ENCODE measurements at places on chromosomes 4 and X.
A peak's percentile ranks its signal among the peaks of the same experiment; 100 is the strongest.

- no peak for DNase-seq
These were observed 229.1 kb downstream of the VEGFC start for GRCh38 chr4:176563591-176563990.

- DNase-seq: no peak
These were observed 4.8 kb downstream of the AREG start for GRCh38 chr4:74449571-74450297.

DNA sequence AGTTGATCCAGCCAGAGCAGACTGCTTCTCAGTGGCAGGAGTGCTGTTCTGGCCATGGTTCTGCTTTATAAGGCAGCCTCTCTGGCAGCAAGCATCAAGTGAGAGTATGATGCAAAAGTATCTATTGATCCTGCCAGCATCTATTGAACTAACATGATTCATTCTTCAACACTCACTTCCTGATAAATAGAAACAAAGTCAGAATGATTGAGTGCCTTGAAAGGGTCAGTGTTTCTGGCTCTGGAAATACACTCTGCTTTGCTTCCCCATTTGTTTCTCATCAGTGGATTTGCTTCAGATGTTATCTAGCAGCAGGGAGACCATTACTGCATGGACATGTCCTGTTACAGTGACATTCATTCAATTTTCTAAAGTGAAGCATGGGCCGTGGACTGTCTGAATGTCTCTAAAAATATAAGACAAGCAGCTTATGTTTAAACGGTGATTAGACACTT, 66.2 kb upstream of the FRAS1 start:
- no peak for DNase-seq

GRCh38 chr4:144501231-144501780, 144.7 kb upstream of the HHIP start:
- DNase-seq: no peak

- DNase-seq: peak; percentile 39
These were observed at the start of gene MSL3 for GRCh38 chrX:11757719-11758399. Gene MSL3, plus strand, starts transcription at chrX:11758237. Its CDS starts 27 bp downstream, at chrX:11758264.

DNA sequence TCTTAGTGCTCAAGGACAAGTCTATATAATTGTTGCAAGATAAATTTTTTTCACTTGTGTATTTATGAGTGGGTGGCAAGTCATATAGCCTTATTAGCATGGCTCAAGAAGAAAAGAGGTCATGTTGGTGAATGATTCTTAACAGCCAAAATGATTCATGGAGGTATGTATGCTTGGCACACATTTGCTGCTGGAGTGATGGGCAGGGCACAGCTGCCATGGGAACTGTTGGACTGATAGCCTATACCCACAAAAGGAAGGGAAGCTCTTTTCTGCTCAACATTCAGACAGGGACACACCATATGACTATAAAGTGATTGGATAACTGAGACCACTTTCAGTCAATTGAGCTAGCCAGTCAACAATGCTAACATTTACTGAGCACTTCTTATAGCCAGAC, 46.8 kb upstream of the PITX2 start:
- no peak for DNase-seq

DNA sequence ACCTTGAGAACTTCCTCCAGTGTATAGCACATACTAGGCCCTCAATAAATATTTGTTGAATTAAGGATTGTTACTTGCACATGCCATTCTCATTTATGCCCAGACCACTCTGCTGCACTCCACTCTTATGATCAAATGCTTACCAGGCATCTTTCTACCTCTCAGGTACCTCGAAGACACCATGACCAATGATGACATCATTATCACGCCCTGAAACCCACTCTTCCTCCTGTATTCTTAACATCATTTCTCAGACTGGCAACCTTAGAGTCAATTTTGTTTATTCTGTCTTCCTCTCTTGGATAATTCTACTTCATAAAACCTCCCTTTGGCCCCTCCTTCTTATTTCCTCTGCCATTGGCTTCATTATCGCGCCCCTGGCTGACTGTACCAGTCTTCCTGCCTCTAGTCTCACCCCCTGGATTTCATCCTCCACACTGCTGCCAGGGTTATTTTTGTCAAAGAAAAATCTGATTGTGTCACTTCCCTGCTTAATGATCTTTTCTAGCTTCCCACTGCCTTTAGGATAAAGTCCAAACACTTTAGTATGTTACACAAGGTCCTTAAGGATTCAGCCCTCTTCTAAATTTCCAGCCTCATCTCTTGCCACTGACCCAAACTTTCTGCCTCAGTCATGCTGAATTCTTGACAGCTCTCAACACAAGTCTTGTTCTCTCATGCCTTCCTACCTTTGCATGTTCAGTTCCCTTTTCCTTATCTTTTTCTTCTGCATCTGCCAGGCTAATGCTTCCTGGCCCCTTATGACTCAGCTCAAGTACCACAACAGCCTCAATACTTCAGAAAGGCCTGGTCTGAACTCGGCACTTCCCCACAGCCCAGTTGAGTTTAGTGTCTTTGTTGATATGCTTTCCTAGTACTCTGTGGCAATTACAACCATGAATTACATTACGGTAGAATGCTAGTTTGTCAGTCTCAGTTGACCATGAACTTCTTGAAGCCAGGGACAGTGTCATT, 45.8 kb downstream of the HDAC8 start:
- no peak for DNase-seq
